Tongue (tissue), 3 donors: ENCODE measurements at places on chromosomes 7 and 10. TPM values are rescaled to one million over a fixed set of nuclear protein-coding genes. Genes with fewer than 3 reads are reported as not detected.

The PRPS1L1 gene
- not detected for total RNA-seq

DNA sequence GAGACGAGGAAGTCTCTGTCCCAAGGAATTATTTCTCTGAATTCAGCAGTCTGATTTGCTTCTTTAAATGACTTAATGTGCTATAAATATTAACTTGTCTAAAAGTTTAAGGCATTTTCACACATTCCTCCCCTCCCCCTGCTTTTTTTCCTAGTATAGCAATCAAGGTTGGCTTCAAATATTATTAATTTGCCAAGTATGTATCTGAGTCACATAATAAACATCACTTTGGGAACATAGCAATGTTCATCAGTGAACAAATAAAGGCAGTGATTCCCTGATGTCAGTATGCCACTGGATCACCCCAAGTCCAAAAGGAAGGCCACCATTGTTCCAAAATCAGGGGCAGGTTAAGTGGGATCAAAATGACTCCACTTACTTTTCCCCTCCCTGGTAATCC, 40.5 kb downstream of the PDE6C start:
- DNase-seq: no peak

The SLC16A9 gene
- total RNA-seq: 9.5 TPM

DNA sequence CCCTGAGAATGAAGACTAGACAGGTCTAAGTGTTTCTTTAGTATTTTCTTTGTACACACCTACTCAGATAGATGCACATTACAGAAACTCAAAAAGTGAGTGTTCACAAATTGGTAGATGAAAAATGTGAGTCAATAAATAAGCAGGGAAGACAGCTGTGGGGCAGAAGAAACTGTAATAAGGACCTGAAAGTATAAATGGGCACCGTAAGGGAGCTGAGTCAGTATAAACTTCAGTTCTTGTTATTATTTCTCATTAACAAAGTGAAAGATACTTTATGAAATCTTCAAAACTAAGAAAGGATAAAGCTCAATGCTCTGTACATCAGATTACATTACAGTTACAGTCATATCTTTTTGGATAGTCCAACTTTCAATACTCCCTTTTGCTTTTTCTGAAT, 2.5 kb downstream of the MTPN start:
- no peak for DNase-seq

DNA sequence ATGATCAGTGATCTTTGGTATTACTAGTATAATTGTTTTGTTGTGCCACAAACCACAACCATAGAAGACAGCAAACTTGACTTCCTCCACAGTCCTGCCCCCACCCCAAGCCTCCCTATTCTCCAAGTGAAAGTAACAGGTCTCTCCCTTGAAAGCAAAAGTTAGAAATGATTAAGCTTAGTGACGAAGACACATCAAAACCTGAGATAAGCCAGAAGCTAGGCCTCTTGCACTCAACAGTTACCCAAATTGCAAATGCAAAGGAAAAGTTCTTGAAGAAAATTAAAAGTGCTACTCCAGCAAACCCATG, 7.5 kb downstream of the SAR1A start:
- no peak for DNase-seq

- DNase-seq: peak; percentile 80
These were observed 210.1 kb downstream of the TNS3 start for GRCh38 chr7:47371733-47372368.

The TAS2R41 gene
- total RNA-seq: 0.31 TPM

DNA sequence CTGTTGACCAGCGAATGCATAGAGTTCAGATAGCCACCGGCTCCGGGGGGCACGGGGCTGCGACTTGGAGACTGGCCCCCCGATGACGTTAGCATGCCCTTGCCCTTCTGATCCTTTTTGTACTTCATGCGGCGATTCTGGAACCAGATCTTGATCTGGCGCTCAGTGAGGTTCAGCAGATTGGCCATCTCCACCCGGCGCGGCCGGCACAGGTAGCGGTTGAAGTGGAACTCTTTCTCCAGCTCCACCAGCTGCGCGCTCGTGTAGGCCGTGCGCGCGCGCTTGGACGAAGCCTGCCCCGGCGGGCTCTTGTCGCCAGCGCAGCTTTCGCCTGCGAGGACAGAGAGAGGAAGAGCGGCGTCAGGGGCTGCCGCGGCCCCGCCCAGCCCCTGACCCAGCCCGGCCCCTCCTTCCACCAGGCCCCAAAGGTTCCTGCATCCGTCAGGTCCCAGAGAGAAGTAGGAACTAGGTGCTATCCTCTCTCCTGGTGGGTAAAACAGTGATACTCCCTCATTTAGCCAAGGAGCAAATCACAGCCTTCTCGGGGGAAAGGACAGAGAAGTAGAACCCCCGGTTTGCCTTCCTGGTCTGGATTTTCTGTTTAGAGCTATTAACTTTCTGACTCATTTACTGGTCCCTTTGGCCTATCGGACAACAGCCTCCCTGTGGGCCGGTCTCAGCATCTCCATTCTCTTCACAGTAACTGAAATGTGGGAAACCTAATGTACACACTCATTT, 6.1 kb upstream of the HOXA2 start:
- DNase-seq: peak; percentile 76

DNA sequence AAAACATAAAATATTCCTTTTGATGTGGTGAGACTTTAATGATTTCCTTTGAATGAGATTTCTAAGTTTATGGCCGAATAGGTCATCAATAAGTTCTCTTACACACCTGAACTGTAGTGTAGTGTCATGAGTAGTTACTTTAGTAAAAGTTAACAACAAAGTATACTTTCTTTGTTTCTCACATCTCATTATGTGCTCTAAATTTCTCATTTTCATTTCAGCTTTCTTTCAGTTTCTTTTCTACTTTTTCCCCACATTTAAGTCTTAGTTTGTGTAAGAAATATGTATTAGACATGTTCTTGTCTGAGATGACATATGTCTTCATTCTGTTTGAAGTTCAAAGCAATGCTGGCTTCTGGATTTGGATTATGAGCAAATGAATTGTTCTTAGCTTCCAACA, 348.1 kb downstream of the ANKRD7 start:
- no peak for DNase-seq

DNA sequence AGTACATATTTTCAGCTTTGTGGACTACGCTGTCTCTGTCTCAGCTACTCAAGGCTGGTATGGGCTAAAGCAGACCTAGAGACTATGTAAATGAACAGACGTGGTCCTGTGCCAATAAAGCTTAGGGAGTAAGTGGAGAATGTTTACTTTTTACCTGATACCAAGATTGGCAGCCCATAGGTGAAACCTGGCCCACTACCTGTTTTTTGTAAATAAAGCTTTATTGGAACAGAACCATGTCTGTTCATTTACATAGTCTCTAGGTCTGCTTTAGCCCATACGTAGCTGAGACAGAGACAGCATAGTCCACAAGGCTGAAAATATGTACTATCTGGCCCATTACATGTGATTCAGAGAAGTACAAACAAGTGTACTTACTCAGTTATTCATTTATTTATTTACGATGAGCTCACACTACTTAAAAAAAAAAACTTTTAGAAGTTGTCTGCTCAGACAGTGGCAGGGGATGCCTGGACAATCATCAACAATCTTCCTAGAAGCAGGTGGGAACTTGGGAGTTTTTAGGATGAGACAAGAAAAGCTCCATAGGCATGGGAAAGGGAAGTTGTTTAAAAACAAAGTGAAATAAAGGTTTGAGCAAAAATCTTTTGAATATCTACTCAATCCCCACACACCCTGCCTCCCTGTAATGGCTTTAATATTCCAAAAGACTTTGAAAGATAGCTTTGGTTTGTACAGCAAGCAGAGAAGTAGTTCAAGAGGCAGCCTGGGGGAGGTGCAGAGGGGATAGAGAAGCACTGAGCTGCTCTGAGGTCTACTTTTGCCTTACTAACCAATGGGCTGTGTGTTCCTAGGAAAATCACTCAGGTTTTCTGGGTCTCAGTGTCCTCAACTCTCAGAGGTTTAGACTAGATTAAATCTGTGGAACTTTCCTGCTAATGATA, 114.4 kb upstream of the AFAP1L2 start:
- no peak for DNase-seq

The OR2A7 gene
- total RNA-seq: 8.6 TPM

- no peak for DNase-seq
These were observed 30.4 kb upstream of the ADD3 start for GRCh38 chr10:109977382-109977806.

DNA sequence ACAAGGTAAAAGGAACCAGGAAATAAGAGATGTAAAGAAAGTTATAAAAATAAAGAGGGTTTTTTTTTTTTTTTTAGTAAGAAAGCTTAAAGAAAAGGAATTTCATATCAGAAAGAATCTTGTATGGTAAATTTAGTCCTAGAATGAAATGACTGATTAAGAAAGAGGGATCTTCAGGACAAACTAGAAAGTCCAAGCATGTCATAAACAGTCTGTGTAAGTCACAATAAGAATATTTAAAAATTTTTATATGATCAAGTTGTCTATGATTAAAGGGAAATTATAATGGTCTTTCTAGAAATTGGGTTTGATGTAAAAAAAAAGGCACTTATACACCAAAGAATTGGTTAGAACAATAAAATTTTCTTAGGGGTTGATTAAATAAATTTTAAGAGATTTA, 289.5 kb downstream of the XPNPEP1 start:
- DNase-seq: no peak

GRCh38 chr10:21463436-21463835, 62.0 kb downstream of the SKIDA1 start:
- DNase-seq: peak; percentile 7

The MCM10 gene
- 4.2 TPM for total RNA-seq

GRCh38 chr7:51102828-51103227, 213.8 kb downstream of the COBL start:
- DNase-seq: no peak

DNA sequence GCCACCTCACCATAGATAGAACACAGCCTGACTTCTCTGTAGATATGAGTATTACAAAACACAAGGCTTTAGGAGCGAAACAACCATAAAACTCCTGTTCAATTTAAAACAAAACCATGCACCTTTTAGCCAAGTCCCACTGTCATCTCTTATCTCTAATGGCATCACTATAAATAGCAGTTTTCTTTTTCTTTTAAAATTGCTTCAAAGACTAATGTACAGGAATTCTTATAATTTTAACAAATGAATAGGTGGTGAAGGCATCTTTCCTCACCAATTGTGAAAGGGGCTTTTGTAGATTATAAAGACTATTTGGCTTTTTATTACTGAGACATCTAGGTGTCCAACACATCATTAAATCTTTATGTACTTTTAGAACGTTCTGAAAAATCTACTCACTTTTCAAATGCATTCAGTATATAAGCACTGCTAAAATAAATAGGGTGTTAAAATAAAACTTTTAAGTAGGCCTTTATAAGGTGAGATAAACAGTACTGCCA, 205.7 kb upstream of the GRM3 start:
- no peak for DNase-seq

The ZNRF2 gene
- 26.4 TPM for total RNA-seq

GRCh38 chr7:2860627-2861133, 16.6 kb upstream of the GNA12 start:
- DNase-seq: peak; percentile 60

DNA sequence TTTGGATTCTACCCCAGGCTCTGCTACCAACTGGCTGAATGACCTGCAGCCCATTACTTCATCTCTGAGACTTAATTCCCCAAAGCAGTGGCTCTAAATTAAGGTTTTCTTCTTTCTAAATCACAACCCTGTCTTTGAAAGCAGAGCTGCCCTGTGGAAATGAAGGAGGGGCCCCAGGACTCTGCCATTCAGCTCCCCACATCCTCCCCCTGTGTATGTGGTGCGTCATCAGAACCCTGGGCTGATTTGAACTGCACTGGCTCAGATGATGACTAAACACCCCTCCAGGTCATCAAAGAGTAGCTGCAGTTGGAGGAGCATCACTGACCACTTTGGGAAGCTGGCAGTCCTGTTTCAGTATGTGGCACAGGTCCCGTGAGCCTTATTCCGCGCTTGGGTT, 46.6 kb downstream of the BPGM start:
- no peak for DNase-seq

The OAT gene
- total RNA-seq: 99.2 TPM

The TMEM176A gene
- total RNA-seq: 13.6 TPM

The MMRN2 gene
- total RNA-seq: 53.6 TPM

The ASB10 gene
- total RNA-seq: 4.9 TPM

DNA sequence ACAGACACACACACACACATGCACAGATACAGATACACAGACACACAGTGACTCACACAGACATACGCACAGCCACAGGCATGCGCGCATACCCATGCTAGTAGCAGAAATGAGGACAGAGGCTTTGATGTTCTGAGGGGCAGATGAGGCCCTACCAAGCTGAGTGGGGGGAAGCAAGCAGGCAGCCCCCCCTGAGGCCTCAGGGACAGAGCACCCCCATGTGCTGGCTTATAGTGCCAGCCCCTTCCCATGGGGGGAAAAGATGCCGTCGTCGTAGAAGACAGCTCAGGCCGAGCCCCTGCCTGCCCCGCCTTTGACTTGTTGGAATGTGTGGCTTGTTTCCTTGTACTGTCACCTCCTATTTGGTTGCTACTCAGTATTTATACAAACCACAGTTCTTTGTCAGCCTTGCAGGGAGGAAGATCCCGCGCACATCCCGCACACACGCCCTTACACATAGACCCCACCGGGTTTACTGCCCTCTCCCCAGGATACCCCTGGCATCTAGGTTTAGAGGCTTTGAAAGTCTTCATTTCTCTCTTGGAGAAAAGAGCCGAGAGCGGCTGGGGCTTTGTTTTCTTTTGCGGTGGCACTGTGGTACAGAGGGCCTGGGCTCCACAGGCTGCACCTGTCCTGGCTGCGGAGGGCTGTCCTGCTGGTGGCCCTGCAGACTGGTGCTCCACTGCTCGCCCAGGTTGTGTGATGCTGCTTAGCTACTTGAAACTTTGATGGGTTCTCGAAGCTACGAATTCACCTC, 112.5 kb downstream of the DOCK1 start:
- DNase-seq: no peak

The ITPRIP gene
- 11.1 TPM for total RNA-seq

The FAM25G gene
- total RNA-seq: not detected

- DNase-seq: no peak
These were observed 367.4 kb upstream of the C7orf33 start for GRCh38 chr7:148223160-148223559.

DNA sequence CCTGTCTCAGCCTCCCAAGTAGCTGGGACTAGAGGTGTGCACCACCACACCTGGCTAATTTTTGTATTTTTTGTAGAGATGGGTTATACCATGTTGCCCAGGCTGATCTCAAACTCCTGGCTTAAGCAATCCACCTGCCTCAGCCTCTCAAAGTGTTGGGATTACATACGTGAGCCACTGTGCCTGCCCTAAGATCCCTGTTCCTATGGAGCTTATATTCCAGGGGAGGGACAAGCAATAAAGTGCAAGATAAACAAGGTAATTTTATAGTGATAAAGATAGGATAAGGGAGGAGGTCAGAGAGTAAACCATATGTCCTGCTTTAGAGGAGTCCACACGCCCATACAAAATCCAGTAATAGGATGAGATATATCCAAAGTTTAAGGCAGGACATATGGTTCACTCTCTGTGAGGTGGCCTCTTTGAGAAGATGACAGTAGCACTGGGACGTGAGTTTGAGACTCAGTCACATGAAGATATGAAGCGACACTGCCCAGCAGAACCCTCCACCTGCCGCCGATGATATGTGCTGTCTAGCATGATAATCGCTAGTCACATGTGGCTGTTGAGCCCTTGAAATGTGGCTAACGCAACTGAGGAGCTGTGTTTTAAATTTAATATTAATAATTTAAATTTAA, 113.5 kb upstream of the PDCD4 start:
- DNase-seq: no peak

GRCh38 chr7:30745261-30745941, 6.5 kb upstream of the INMT start:
- DNase-seq: no peak

The ZNF117 gene
- 20.4 TPM for total RNA-seq
